Activated T-helper 9 cell treated with anti-CD3 and anti-CD28 coated beads, Interleukin-2, amount 50 U/mL, for 16 hours (primary cell): ENCODE measurements at places on chromosomes 5 and 9.
A peak's percentile ranks its signal among the peaks of the same experiment; 100 is the strongest.

DNA sequence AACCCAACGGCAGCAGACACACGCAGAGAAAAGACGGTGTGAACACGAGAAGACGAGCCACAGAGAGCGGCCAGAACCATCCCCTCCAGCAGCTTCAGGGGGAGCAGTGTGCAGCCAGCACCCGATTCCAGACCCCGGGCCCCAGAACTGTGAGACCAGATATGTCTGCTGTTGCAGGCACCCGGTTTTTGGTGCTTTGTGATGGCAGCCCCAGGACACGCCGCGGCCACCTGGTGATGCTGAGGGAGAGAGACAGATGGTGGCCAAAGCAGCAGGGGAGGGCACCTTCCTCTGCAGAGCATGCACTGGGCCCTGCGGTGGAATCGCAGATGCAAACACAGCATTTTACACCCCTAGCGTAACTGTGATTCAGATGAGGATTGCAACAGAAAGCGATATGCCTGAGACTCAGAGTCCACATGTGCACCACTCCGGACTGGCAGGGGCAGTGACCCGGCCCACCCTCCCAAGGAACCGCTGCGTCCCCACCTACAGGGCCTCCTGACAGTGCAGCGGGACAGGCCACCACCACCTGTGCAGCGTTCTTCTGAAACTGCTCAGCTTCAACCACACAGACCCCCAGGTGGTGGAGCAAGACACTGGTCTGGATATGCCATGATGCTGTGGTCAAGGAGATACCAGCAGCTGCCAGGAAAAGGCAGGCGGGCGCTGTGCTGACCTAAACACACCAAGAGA lies 24.0 kb downstream of the ZDHHC11B start:
- DNase-seq: no peak

GRCh38 chr9:69253057-69253456 lies 72.0 kb upstream of the ENTREP1 start:
- no peak for DNase-seq

- no peak for DNase-seq
Observed at GRCh38 chr5:151168602-151169344, 11.2 kb upstream of the ANXA6 start.

GRCh38 chr9:103991698-103992097 lies 102.4 kb upstream of the SMC2 start:
- DNase-seq: no peak

DNA sequence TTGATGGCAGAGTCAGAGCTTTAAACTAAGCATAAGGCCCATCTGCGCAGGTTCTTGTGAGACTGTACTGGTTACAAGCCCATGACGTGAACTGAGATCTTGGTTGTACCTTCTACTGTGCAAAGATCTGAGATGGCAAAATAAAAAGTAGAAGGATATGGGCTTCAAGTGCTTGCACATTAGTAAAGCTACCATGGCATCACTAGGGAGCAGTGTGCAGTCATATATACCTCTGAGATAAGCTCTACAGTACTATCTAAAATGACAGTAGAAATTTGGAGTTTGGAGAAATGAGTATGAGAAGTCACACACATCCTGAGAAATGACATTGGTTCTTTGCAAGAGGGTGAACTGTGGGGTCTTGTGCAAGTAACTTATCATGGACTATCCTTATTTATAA lies 408.2 kb upstream of the PRR16 start:
- no peak for DNase-seq

DNA sequence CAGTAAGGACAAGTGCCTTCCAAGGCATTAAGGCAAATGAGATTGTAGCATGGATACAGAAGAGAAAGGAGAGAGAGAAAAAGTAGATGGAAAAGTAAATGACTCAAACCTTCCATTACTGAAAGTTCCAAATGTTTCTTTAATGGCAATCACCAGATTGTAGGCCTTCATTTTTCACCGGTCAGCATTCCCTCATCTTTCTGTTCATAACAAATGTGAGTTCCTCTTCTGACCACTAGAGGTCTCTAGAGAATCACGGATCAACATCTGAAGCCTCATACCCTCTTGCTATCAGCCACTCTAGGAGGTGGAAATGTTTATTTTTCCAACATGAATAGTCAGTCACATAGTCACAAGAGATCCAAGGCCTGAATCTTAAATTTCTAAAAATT lies 73.6 kb upstream of the RPS23 start:
- no peak for DNase-seq

- DNase-seq: no peak
Observed at GRCh38 chr5:126103050-126103449, 320.2 kb upstream of the GRAMD2B start.

- no peak for DNase-seq
Observed at GRCh38 chr5:109486200-109486804, 76.5 kb upstream of the PJA2 start.

GRCh38 chr5:177124486-177124991 lies 9.0 kb upstream of the NSD1 start:
- DNase-seq: no peak

DNA sequence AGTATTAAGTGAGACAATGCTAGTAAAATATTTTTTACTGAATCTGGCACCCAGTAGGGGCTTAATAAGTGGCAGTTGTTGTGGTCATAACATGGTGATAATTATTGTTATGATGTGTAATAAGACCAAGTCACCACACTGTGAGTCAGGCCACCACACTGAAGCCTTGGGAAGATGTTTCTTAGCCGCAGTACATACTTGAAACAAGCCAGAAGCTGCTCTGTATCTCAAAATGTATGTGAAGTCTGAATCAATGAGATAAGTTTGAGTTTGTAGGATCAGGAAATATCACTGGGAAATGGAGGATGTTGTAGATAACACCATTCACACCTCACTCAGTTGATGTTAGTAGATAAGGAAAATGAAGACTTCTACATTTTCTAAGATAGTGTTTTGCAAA lies 51.3 kb upstream of the PTPN3 start:
- no peak for DNase-seq

- DNase-seq: no peak
Observed at GRCh38 chr9:108521063-108521590, 334.7 kb downstream of the ACTL7B start.

DNA sequence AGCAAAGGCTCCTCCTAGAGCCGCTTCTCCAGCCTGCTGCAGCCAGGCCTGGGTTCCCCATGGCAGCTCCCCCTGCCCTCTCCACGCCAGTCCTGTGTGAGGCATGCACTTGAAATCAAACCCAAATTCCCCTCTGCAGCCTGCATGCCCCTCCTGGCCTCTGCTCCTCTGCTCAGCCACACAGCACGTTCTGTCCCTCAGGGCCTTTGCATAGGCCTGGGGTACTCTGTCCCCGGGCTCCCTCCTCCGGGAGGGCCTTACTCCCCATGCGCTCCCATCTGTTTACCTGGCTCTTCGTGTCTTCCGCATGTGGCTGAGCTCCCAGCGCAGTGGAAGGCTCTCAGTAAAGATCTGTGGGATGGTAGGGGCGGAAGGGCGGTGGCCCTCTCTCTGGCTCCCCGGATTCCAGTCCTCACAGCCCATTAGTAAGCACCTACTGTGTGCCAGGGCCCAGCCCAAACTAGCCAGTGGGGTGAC lies 203.5 kb upstream of the IER5L start:
- DNase-seq: no peak

- DNase-seq: no peak
Observed at GRCh38 chr5:10235350-10235749, 14.3 kb downstream of the ATPSCKMT start.

DNA sequence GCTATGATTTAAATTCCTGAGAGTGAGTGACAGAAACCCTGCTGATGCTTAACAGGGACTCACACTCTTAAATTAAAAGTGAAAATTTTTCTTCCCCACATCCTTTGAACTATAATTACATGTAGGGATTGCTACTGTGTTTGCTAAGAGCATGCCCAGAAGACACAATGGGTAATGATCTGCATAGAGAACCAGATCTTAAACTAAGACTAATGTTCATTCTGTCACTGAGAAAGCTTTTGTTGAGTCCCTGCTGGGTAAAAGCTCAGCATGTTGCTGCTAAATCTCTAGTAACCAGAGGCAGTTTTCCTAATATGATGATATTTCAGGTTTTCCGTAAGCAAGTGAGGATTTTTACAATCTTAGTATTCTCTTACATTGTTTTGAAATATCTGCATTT lies 424.8 kb upstream of the SMC2 start:
- no peak for DNase-seq

DNA sequence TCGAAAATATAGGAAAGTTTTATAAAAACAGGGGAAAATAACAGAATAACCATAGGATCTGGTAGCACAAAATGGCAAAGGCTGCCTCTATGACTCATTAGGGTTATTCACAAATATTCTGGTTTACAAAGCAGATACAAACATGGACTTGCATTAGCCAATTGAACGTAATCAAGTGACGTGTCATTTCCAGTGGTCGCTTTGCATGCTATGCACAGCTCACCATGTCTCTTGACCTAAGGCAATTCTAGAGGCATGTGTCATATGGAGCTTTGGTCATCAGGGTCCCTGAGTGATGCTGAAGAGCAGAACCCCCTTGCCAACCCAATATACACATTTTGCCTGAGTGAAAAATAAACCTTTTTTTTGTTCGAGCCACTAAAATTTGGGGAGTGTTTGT lies 158.8 kb downstream of the TMEM161B start:
- no peak for DNase-seq

GRCh38 chr5:160556846-160557245 lies 135.2 kb downstream of the PTTG1 start:
- no peak for DNase-seq

DNA sequence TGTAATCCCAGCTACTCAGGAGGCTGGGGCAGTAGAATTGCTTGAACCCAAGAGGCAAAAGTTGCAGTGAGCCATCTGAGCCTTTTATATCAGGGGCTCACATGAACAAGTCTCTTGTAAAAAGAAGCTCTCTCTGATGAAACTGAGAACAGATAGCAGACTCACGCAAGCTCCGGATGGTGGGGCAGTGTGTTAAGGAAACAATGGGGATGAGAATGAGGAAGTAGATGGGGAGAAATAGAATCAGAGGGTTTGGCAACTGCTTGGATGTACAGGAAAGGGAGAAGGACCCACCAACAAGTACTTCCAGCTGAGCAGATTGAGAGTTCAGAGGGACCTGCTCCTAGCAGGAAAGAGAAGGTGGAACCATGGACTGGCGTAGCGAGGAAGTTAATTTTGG lies 18.6 kb downstream of the TMEM252 start:
- DNase-seq: no peak

DNA sequence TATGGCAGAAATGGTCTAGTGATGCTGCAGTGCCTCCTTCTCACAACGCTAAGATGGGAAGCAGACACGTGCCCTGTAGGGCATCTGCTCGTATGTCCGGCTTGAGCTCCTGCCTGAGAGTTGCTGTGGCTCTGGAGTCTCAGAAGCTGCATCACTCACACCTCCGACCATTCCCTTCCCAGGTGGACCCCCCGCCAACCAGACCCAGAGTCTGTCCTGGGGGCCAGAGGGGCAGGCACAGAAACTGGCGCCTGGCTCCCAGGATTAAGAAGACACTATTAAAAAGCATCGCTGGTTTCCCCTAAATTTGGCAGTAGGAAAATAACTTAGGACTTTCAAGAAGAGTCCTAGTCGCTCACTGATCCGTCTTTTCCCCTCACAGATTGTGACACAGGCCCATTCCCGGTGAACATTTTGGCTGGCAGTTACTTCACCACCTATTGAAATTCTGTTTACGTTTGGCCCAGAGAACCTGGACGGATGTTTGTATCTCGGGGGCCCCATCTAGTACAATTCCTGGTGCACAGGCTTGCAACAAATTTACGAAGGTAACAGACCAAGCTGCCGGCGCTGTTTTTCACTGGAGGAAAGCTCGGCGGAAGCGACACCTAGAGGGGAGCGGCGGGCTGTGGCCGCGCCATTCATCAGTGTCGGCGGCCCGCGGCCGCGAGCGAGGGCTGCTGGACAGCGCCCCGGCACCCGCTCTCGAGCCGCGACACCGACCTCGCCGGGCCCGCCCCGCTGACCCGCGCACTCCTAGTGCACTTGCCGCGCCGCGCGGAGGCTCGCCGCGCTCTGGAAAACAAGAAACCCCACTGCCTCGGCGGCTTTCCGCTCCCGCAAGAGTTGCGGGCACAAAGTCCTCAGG lies 1.6 kb downstream of the FSTL4 start:
- no peak for DNase-seq

DNA sequence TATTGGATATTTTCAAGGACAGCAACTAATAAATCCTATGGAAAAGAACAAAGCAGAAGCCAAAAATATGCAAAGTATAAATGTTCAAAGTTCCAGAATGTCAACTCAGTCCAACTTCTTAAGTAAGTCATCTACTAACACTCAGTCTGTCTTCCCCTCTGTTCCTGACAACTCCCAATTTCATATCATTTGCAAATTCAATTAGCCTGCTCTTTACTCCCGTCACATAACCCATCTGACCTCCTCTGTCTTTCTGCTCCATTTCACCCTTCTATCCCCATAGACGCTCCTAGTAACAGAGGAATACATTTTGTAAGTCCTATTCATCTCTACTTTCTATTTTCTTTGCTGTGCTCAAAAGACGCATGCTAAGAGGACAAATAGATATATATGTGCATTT lies 659.8 kb upstream of the MEF2C start:
- no peak for DNase-seq

DNA sequence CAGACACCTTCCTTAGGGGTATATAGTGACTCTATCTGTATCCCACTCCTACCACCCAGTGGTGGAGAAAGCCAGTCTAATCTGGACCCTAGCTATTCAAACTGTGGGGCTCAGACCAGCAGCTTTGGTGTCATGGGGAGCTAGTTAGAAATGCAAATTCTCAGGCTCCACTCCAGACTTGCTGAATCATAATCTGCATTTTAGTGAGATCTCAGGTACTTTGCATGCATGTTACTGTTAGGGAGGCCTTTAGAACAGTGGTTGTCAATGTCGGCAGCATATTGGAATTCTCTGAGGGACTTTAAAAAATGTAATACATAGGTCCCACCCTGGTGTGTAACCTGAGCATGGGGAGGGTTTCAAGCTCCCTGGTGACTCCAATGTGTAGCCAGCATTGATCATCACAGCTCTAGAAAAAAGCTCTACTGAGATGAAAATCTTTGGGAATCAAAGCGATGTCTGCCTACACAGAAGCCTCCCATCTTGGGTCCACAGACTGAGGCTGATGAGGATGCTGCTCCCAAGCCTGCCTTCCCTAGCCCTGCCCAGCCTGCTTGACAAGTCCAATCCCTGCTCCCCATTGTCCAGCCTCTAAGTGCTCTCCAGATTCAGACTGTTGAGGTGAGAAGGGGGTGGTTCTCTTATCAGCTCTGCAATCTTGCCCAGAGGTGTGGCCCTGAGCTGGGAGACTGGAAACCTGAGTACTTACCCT lies 11.9 kb upstream of the GM2A start:
- no peak for DNase-seq

GRCh38 chr9:128094166-128094949 lies 26.3 kb downstream of the SLC25A25 start:
- DNase-seq: peak; percentile 67

GRCh38 chr9:119509291-119509905 lies 140.2 kb upstream of the BRINP1 start:
- DNase-seq: no peak

GRCh38 chr5:91419571-91420537 lies 36.7 kb upstream of the ARRDC3 start:
- peak; percentile 49 for DNase-seq

- DNase-seq: no peak
Observed at GRCh38 chr5:37721447-37721871, 118.4 kb downstream of the GDNF start.

DNA sequence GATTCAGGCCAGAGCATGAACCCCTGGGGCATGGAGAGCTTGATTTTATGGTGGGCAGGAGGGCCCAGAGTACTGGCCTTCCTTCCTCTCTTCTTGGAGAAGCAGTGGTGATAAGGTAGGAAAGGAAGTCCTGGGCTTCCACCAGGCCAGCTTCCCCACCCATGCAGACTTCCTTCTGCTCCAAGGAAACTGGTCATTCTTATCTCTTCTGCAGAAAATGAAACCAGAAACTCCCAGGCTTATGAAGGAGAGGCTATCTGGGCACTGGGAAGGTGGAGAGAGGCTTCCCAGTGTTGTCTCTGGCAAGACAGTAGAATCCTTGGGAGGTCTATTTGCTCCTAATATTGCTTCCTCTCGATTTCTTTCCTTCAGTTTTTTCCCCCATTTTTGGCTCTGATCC lies 110.5 kb upstream of the EQTN start:
- DNase-seq: no peak
